T follicular helper cell (primary cell): ENCODE measurements at places on chromosomes 7 and 10.

DNA sequence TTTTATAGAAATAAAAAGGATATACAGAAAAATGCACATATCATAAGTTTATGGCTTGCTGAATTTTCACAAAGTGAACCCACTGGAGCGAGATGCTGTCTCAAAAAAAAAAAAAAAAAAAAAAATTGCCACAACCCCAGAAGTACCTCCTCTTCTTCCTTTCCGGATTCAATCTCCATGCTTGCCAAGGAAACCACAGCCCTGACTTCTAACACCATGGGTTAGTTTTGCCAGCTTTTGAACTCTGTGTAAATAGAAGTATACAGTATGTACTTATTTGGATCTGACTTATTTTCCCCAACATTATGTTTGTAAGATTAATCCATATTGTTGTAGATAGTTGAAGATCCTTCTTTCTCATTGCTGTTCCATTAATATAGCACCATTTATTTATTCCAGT is 40.0 kb downstream of the FANK1 start:
- DNase-seq = no peak

DNA sequence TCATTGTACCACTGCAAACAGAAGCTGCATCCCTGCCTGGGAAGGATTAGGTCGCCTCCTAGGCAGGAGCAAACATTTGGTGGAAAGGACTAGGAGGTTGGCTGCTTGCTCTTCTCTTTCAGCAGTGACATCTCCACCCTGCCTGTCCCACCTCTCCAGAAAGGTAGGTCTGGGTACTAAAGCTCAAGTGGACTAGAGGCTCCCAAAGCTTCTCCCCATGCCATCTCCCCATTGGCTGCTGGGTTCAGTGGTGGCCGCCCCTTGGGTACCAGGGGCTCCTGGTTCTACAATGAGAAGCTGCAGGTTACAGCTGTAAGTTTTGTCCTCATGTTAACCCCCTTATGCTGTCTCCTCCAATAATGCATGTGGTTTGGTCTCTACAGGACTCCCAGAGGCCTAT is 180.7 kb upstream of the MKI67 start:
- no peak for DNase-seq

DNA sequence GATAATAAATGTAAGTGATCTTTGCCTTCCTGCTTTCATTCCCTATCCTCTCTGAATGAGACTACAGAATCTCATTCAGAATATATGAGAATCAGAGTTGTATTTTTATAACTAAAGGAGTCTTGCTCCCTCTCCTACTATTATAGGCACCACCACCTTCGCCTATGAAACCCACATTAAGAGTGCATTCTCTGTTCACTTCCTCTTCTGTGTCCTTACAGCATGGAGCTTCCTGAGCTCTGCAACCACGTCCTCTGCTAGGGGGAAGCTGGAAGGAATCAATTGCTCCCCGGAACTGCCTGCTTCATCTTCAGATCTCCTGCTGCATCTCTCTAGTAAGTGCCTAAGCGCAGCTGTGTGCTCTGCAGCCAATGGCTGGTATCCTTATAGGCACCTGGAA is 820.7 kb downstream of the GRID1 start:
- no peak for DNase-seq

- DNase-seq = no peak
Measured at GRCh38 chr10:78915190-78915518, 153.6 kb upstream of the ZMIZ1 start.

- DNase-seq = no peak
Measured at GRCh38 chr7:130383187-130383980, 3.1 kb downstream of the CPA1 start.

DNA sequence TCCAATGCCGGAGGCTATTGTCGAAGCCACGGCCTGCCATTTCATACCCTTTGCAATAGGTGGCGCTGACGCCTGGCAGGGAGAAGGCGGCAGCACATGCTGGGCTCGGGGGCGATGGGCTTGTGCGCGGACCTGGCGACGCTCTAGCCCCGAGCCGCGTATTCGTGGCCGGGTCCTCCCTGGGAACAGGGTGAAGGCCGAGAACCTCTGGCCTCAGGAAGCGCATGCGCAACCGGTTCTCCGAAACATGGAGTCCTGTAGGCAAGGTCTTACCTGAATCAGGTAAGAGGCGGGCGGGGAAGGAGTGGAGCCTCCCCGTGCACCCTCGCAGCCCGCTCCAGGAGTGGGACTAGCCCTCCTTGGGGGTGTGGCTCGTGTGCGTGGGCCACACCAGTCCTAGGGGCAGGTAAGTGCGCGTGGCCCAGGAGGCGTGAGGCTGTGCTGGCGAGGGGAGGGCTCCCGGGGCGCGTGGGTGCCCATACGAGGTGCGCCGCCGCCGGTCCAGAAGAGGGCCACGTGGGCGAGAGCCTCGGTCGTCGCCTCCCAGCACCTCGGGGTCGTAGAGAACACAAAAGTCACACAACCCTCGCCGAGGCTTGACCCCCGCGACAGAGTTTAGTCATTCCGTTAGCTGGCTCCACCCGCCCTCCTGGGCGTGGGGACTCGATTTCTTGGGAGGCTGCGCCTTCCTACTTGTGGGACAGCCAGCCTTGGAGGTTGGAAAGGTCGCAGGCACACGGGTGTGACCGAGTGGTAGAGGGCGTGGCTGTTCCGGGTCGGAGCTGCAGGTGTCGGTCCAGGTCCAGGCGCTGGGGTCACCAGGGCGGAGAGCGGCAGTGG is 5.6 kb upstream of the MEST start:
- peak; percentile 25 for DNase-seq

DNA sequence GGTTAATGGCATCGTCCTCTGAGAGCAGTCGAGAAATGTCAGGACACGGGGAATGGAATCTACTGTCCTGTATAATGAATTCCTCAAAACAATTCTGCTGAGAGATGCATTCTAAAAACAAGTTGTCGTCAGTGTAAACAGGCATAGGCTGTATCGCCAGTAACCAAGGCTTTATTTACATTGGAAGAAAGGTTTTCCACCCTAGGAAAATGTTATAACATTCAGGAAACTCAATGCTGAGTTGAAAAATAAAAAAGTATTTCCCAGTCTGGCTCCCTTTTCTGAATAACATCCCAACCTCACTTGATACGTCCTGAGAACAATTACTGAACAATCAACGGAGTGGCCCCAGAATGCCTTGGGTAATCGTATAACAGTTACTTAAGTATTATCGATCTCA is 79.6 kb upstream of the UCN3 start:
- no peak for DNase-seq

- no peak for DNase-seq
Measured at GRCh38 chr10:72095195-72095594, 6.8 kb upstream of the SPOCK2 start.

GRCh38 chr7:65379318-65379717 is 5.7 kb downstream of the ZNF92 start:
- no peak for DNase-seq

DNA sequence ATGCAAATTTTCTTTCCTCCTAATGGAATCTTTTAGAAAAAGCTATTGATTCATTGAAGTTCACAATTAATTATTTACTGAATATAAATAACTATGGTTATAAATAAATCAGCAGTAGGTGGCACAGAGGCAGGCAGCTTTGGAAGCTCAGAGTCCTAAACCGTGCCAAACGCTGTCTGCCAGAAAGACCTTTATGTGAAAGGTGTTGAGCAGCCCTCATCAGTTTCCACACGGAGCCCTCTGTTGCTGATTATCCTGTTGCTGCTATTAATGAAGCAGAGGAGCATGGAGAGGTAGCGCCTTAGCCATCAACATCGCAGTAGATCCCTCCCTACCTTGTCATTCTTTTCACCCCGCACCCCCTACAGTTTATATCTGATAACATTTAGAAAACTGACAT is 51.0 kb downstream of the RTKN2 start:
- no peak for DNase-seq

DNA sequence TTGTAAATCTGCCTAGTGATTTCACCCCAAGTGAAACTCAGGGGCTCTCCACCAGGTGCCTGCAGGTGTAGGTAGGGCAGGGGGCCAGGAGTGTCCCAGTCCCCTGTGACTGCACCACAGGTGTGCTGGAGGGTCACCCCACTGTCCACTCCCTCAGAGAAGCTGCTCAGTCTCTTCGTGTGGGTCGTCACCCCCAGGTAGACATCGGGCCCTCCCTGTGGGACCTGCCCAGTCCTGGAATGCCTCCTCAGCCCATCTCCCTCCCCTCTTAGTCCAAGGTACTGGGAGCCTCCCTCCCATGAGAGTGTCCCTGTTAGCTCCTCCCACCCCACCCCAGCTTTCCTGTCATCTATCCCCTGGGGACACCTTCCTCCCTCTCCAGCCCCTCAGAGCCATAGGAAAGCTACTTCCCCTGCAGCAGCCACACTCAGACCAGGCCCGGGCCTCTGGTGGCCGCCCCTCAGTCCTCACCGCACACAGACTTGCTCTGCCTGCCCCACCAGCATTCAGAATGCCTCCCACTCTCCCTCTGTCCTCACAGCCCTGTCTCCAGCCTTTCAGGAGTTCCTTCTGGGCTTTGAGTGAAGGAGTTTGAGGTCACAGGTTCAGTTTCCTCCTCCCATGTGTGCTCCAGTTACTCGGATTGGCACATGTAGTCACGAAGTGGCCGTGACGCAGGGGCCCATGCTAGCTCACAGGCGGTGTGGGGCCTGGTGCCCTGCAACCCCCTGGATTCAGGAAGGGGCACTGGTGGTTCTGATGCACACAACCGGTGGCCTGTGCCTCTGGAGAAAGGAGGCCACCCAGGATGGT is 5.1 kb downstream of the ALOX5 start:
- no peak for DNase-seq

GRCh38 chr10:26440088-26440470 is 1.9 kb downstream of the APBB1IP start:
- no peak for DNase-seq

- DNase-seq = no peak
Measured at GRCh38 chr10:23293145-23293724, 51.4 kb downstream of the C10orf67 start.

GRCh38 chr7:107125475-107125874 is 43.3 kb upstream of the HBP1 start:
- no peak for DNase-seq

DNA sequence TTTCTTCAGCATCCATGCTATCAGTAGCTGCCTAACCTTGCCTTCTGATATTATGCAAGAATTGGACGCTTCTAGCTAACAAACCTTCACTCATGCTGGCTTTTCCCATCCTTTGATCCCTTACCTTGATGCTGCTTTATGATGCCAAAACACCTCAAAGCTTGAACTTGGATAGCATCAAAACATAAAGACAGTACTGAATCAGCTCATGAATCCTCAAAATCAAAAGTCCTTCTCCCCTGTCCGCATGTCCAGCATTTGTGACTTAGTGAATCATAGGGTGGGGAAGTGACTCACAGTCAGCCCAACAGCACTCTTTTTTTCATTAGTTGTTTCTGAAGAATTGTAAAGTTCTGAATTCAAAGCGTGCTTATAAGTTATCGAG is 89.5 kb upstream of the PIK3CG start:
- DNase-seq = no peak

DNA sequence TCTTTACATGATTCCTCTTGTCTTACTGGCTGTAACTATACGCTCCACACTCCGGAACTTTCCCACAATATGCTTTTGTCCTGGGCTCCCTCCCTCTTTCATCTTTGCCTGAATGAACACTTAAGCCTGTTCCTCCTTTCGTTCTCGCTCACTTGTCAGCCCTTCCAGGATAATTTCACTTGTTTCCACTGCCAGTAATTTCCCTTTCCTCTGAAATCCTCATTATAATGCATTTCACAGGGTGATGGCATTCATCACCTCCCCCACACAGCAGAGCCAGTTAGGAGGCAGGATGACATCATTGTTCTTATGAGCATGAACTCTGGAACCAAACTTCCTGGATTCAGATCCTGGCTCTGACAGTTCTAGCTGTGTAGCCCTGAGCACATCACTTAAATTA is 372.6 kb downstream of the GPR158 start:
- no peak for DNase-seq

- DNase-seq = no peak
Measured at GRCh38 chr7:83732305-83732704, 83.4 kb upstream of the SEMA3E start.

DNA sequence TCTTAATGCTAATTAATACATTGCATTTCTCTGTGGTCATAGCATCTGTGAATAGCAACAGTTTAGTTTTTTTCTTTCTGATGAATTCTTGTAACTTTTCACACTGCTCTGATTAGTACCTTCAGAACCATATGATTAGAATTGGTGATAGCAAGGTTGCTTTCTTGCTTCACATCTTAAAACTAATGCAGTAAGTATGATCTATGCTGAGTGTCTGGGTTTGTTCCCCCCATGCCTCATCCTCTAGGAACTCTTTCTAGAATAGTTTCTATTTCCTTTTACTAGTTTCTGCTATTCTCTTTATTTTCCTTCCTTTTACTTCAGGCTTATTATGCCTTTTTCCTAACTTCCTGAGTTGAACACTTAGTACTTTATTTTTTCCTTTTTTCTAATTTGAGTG is 32.4 kb downstream of the TES start:
- no peak for DNase-seq

DNA sequence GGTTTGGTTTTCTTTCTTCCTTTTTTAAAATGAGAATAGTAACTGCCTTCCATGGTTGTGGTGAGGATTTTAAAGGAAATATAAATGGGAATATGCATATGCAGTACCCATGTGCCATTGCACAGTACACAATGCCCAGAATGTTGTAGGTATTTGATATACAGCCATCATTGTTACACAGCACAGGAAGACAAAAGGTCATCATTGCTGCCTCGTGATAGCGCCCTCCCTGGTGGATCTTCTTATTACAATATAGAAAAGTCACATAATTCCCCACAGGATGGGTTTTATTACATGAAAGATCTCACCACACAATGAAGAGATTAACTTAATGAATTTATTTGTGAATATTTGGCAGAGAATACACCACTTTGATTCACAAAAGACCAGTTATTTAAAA is 76.5 kb downstream of the PPP1R17 start:
- no peak for DNase-seq

- DNase-seq = no peak
Measured at GRCh38 chr10:28601012-28601411, 68.1 kb downstream of the WAC start.

DNA sequence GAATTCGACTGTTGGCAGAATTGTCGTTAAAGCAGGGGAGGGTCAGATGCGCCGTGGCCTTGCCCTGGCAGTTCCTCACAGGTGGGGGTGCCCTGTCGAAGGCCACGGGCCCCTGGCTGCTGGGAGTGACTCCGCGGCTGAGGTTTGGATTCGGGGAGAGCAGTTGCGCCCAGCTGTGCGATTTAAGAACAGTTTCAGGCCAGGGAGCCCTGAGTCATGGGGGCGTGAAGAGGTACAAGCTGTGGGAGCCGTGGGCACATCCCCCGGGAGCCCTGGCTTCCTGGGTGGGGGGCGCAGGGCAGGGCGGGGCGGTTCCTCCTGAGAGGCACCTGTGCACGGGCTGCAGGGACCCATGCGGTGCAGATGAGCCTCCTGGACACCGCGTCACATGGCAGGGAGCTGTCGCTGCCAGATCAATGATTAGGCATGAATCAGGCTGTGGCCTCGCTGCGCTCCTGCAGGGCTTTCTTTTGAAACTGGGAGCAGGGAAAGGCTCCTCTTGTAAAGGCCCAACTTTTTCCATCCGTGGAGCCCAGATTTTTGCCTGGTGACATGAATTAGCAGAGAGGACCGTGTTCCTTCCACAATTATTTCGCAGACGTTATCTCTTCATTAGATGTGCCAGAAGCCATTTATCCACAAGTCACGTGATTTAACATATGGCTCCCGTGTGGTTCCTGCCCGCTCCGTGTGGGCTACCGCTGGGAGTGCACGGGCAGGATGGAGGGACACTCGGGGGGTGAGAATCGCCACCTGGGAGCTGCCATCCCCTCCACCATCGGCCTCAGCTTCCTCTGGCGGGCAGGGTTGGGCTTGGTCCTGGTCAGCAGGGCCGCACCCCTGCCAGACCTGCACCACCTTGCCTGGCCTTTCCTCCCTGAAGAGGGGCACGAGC is 918 bp downstream of the PWWP2B start:
- DNase-seq = peak; percentile 25

- DNase-seq = no peak
Measured at GRCh38 chr10:11564741-11565140, 46.7 kb downstream of the USP6NL start.
